ENCODE measurements at places on chromosomes 6 and 20.

GRCh38 chr6:13883966-13884365, 40.8 kb upstream of the RNF182 start:
- no peak for DNase-seq

GRCh38 chr20:44765701-44766347, 20.2 kb downstream of the KCNK15 start:
- no peak for DNase-seq

DNA sequence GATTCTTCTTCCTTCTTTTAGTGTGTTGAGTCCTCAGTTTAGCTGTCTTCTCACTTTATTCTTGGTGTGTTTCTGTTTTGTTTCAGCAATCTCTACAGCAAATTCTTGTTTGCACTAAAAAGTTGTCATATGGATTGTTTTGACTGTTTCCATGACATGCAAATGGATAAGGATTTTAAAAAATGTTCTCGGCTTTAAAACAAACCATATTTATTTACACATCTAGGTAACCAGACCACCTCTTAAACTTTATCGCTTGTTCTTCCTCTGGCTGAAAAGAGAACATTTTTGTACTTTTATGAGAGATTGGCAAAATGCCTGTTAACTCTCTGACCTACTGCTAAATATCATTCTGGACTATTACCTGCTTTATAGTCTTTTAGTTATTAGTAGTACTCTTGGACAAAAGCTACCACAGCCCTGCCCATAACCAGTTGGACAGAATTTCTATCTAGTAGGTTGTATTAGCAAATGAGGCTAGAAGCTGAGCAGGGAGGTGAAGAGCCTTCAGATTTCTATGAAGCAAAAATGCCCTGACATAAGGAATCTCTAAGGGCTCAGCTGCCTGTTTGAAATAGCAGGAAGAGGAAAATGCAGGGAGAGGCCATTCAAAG, 268.3 kb downstream of the CD109 start:
- DNase-seq: no peak

DNA sequence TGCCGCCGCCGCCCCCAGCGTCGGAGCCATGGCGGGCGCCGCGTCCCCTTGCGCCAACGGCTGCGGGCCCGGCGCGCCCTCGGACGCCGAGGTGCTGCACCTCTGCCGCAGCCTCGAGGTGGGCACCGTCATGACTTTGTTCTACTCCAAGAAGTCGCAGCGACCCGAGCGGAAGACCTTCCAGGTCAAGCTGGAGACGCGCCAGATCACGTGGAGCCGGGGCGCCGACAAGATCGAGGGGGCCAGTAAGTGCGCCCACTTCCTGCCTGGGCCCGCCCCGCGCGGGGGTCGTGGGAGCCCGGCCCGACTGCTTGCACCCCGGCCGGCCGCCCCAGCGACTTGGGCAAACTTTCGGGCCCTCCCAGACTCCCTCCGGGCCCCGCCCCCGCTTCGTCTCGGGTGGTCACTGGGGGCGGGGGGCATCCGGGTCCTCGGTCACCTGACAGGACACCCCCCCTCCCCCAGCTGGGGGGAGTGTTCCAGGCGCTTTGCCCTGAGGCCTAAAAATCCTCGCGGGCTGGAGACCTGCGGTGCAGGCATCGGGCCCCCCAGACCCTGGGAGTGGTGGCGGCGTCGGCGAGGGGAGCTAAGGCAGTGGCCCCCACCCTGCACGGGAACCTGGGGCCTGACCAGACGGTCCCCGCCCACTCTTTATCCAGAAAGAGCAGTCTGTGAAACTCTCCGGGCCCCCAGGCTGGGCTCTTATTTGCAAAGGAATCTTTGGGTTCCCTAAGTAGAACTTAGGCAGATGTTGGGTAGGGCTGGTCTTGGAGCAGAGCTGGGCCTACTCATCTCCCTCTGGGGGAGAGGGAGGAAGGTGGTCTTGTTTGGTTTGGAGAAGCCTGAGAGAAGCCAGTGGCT, 501 bp downstream of the PLCG1 start:
- DNase-seq: peak; percentile 28

DNA sequence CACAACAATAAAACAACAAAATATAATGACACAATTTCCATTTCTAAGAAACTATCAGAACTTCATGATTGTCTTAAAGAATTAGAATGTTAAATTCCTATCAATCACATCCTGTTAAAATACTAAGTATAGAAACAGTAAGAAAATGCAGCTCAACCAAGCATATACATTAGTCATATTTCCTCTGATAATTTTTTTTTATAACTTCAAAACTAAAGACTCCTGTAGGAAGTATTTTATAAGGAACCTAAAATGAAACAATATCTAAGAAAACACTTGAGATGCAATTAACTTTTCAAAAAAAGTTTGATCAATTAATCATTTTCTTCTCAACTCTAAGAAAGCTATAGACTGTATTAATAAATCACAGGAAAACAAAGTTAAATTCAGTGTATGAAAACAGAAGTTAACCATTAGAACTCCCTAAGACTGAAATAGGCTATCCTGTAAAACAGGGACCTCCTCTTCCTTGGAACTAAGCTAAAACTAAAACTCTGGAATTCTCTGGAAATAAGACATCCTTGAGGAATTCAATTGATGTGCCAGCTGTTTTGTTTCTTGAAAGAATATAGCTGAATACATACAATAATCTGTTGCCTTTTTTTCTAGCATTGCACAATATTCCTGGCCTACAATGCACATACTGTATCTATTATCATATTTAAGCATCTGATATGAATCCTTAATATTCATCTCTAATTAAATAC, 19.8 kb downstream of the FKBP5 start:
- no peak for DNase-seq

- no peak for DNase-seq
These were observed 28.2 kb upstream of the RIMS4 start for GRCh38 chr20:44838521-44838920.

DNA sequence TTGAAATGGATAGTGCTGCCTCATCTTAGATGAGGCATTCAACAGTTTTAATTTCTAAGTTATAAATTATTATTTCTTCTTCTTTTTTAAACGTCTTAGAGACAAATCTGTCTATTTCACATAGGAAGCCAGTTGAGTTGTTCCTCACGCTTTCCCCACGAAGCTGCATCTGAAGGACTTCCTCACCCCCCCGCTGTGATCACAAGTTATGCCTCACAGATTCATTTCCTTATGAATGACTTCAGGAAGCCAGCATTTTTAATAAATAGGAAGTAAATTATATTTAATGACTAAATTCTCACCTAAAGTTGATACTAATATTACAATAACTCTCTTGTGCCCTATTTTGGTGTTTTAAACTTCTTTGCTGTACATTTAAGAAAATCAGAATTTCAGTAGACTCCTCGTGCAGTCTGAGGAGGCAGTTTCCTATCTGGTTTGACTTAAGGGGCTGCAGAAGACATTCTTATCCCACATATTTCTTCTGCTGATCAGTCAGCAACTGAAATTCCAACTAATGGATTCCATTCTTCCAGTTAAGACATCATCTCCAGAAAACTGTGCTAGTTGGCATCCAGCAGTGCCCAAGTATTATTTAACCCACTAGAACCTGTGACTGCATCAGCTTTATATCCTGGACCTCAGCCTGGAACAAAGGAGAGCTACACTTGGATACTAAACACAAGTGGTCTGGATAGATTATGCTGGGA, 182.7 kb upstream of the CCN2 start:
- DNase-seq: no peak

DNA sequence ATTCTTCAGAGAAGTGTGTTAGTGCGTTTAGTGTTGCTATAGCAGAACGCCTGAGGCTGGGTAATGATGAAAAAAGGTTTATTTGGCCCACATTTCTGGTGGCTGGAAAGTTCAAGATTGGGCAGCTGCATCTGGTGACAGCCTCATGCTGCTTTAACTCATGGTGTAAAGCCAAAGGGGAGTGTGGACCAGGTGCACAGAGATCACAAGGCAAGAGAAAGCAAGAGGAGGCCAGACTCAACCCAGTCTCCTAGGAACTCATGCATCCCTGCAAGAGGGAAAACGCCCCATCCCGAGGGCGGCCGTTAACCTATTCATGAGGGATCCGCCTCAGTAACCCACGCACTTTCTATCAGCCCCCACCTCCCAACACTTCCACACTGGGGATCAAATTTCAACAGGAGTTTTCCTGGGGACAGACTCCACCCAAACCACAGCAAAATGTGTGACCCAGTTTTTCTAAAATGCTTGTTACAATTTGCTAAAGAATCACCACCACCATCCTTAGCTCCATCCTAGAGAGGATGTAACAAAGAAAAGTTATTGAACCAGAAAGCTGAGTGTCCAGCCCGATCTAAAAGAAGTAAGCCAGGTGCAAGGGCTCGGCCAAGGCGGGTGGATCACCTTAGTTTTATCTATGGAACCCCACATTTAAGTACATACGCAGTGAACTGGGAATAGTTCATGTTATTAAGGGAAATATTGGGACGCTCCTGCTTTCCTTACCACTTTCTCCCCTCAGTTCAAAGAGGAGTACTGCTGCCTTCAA, 164.8 kb downstream of the QKI start:
- no peak for DNase-seq

GRCh38 chr20:55597526-55597925, 407.8 kb downstream of the CBLN4 start:
- no peak for DNase-seq

GRCh38 chr6:17057322-17057721, 44.5 kb upstream of the STMND1 start:
- DNase-seq: no peak

- no peak for DNase-seq
These were observed 14.5 kb downstream of the CD109 start for GRCh38 chr6:73710470-73710869.

- no peak for DNase-seq
These were observed 31.2 kb downstream of the RREB1 start for GRCh38 chr6:7138921-7139358.

Measured in NCI-H2227 treated with DMSO at 0.1 percent for 48 hours (cell line).